Fibroblast of skin of right biceps (primary cell): ENCODE measurements at places on chromosomes 3 and 15.
A peak's percentile ranks its signal among the peaks of the same experiment; 100 is the strongest.

DNA sequence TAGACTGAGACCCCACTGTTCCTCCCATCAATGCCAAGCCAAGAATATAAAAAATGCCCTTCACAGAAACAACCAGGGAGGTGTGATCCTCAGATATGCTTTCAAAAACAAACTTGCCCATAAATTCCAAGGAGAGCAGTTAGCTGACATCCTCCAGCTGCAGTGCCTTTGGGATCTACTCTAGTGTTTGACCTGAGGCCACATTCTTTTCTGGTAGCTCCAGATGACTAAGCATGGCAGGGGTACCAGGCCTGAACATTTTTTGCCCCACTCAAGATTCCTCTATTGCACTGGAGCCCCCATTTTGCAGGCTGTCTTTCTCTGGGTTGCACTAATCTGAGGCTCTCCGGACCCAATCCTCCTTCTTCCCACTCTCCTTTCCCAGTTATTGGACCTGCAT, 27.9 kb upstream of the ACP3 start:
- no peak for DNase-seq

- DNase-seq = no peak
These were observed 830 bp downstream of the MAP2K5 start for GRCh38 chr15:67543348-67543718.

DNA sequence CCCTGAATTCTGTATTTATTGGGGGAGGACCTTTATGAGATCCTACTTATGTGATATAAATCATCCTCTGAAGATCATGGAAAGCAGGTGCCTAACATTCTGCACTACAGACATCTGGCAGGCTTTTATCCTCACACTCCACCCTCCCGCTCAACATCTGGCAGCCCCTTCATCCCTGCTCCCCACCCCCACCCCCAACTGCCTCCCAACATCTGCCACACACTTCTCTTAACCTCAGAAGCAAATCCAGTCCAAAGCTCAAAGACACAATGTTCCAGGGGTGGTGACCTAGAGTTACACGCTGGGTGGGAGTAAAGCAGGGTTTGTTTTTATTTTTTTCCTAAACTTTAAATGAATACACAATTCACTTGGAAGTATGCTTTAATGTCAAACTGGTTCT, 184.5 kb upstream of the ATP11B start:
- no peak for DNase-seq

- peak; percentile 81 for DNase-seq
These were observed 32.2 kb downstream of the MCTP2 start for GRCh38 chr15:94263341-94264273.

GRCh38 chr3:16286161-16286560, 21.1 kb downstream of the OXNAD1 start:
- no peak for DNase-seq

DNA sequence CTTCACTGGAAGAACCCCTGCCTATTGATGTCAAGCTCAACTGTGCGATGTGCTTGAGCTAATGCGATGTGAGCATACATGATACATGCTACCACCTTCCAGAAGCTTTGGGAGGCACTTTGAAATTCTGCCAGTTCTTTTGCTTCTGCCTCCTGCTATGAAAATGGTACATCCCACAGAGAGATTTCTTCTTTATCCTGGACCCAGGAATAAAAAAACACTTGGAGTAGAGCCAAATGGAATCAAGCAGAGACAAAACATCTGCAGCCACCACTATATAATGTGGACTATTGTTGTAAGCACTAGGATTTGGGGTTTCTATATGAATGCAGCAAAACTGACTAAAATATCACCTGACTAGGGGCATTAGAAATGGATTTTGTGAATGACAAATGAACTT, 119.9 kb upstream of the GAP43 start:
- no peak for DNase-seq
